ENCODE measurements at places on chromosomes 5 and 9.

DNA sequence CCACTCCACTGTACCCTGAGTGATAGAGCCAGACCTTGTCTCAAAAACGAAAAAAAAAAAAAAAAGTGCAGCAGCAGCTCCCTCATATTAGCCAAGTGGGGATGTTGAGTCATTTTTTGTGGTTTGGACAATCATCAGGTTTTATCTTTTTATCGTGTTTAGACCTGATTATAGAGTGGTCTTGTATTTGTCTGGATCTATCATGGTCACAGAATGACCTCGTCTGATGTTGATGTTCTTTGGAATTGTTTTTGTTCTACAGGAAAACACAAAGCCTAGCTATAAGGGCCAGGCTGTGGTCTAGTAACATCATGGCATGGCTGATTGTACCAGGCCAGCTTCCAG, 1.6 kb upstream of the FBXW11 start:
- DNase-seq: no peak

GRCh38 chr5:134130239-134130945, 15.9 kb downstream of the TCF7 start:
- DNase-seq: no peak

- DNase-seq: no peak
Measured at GRCh38 chr5:138386290-138386689, 33.8 kb downstream of the KDM3B start.

DNA sequence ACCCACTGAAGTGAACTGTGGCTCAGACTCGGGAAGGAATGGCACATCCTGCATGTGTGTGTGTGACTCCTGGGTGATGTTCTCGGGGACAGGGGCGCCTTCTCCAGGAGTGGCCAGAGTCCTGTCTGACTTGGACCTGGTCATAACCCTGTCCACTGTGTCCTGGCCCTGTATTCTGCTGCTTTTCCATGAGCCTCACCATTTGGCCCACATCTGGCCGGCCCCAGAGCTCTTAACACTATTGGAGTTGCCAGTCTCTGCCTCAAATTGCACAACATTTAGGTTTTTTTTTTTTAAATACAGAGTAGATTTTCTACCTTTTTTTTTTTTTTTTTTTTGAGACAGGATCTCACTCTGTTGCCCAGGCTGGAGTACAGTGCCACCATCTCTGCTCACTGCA, 278.3 kb upstream of the TUT7 start:
- no peak for DNase-seq

DNA sequence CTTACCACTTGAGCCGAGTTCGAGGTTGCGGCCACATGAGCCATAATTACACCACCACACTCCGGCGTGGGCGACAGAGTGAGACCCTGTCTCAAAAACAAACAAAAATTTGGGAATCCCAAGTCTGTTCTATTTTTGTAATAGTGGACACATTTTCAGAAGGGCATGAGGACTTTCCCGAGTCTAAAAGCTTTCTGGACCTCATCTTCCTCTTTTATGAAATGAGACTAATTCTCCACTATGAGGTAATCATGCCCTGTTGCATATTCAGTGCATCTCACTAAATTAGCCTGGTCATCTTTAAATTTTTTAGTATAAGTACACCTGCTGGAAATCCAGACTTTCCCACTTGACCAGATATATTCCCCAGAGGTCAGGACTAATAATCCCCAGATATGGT, 55.7 kb downstream of the GGTA1 start:
- no peak for DNase-seq

- no peak for DNase-seq
Measured at GRCh38 chr5:18216729-18217128, 582.5 kb downstream of the TAF11L14 start.

All from CD8-positive, alpha-beta T cell (primary cell).